ENCODE measurements at places on chromosomes 5 and 9.

- no peak for DNase-seq
Measured at GRCh38 chr5:34009610-34010009, 1.8 kb upstream of the AMACR start.

- DNase-seq = no peak
Measured at GRCh38 chr9:84694248-84694647, 24.7 kb downstream of the NTRK2 start.

GRCh38 chr5:142716963-142717362 lies 31.1 kb upstream of the FGF1 start:
- DNase-seq = peak; percentile 26

DNA sequence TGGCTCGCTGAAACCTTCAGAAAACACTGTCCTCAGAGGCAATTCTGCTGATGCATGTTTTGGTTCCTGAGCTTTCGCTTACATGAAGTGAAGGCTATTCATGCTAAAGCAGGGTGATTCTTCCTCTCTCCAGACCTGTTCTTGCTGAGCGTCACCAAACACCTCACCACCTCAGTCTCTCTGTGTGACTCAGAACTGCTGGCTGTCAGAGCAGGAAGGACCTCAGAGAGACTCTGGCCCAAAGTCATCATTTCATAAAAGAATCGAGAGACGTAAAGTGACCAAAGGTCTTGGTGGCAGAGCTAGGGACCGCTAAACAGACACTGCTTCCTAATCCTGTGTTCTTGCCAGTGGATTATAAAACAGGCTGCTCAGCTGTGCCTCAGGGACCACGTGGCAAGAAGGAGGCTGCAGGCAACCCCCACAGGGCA lies 73.8 kb downstream of the LHFPL2 start:
- DNase-seq = no peak

DNA sequence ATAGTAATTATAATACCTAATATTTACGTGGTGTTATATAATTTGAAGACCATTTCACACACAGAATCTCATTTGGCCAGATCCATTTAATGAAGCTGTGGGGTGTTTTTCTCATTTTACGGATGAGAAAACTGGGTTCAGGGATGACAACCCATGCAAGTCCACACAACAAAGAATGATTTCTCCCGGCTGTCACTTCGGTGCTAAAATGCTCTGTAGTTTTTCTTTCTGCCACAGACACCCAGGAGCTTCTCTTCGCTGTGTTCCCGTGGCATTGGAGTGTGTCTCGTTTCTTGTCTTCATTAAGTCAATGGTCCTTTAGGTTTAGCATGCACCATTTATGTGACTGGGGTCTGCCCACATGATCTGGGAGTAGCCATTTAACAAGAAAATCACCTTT lies 308.5 kb downstream of the ENC1 start:
- no peak for DNase-seq

- DNase-seq = no peak
Measured at GRCh38 chr5:42037379-42037932, 112.4 kb downstream of the FBXO4 start.

DNA sequence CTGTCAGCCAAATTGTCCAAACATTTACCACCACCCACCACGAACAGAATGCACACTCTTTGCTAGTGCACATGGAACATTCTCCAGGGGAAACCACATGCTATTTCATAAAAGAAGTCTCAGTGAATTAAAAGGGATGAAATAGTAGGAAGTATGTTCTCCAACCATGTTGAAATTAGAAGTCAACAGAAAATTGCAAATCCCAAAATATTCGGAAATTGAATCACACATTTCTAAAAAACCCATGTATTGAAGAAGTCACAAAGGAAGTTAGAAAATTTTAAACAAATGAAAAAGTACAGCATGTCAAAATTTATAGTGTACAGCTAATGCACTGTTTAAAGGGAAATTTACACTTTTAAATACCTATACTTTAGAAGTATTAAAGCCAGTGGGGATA lies 50.8 kb downstream of the TGFBR1 start:
- no peak for DNase-seq

DNA sequence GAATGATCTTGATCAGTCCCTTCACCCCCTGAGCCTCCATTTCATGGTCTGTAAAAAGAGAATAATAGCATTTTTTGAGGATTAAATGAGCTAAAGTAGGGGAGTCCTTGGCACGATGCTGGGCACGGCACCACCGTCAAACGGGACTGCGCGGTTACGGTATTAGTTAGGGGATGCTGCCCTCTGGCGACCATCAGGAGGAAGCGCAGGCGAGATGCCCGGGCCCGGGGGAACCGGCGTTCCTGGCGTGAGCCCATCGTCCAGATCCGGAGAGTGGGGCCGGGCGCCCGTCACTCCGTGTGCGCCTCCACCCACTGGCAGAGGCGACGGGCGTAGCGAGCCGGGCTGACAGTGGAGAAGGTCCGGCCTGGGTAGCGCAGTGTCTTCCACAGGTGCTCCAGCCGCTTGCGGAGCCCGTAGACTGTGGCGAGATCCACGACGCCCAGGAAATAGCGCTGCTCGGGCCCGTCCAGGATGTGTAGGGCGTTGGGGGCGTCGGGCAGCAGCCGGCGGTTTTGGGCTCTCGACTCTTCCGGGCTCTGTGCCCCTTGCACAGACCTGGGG lies 4.8 kb upstream of the ST6GALNAC4 start:
- peak; percentile 79 for DNase-seq

DNA sequence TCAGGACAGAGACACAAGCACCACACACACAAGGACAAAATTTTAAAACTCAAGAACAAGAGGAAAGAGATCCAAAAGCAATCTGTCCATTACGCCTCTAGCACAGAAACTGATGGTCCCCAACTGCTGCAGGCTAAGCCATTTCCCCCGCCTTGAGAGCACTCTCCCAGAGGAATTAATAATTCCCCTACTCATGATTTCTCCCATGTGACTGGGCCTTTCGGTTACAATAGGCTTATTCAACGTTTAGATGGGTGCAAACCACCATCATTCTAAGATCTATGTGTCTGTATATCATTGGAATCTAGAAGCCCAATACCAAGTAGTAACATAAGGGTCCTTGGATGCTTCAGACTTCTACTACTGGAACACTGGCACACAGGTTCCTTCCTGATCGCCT lies 18.8 kb downstream of the BRD8 start:
- no peak for DNase-seq

DNA sequence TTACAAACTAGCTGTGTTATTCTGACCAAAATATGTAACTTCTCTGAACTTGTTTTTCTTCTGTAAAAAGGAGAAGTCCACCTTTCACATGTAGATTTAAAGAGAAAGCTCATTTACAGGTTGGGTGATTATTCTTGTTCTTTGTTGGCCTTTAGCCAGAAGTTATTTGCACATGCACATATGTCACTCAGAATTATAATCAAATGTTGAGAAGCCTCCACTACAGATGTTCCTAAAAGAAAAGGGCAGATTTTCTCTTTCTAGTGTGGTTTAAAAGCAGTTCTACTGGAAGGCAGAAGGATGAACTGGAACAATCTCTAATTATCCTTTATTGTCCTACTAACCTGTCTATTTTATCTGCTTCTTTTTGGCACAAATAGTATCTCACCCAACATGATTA lies 209.8 kb upstream of the ELAVL2 start:
- no peak for DNase-seq

DNA sequence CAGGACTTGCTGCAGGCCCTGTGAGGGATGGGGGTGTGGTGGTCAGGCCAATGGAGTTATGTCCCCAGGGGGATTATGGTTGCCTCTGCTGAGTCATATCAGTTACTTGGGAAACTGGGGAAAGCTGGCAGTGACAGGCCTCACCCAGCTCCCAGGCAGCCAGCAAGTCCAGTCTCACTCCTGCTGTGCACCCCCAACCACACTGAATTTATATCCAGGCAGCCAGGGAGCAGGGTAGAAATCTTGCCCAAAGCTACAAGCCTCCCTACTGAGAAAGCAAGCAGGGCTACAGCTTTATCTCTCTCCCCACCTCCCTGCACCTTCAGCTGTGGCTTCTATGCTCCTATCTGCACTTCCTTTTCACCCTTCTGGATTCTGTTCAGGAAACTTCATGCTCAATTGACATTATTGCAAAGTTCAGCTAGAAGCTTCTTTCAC lies 2076.0 kb upstream of the CDH9 start:
- no peak for DNase-seq

GRCh38 chr9:72576087-72576486 lies 54.7 kb downstream of the TMC1 start:
- no peak for DNase-seq

DNA sequence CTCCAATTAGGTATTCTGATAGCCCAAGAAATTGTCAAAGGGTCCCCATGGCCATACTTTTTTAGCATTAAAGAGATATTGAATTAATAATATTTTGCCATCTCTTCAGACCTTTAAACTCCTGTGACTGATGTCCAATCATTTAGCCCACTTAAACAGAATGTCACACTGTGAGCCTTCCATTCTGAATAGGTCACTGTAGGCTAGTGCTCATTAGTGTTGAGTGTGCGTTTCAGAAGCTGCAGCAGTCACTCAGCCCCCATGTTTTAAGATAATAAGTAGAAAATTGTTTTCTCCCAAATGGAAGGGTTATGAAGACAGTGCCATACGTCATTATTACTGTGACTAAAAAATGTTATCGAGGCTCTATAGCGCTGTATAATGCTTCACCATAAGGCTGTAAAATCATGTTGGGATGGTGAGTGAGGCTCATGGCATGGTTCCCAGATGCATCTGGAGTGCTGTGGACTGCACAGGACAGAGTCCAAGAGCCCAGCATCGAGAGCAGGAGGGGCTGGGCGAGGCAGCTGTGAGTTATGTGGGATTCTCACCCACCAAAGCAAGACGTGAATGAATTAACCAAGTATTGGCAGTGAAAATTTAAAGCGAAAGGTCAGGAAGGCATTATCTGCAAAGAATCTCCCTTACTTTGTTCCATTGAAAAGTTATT lies 2112.9 kb upstream of the WWC1 start:
- DNase-seq = no peak

DNA sequence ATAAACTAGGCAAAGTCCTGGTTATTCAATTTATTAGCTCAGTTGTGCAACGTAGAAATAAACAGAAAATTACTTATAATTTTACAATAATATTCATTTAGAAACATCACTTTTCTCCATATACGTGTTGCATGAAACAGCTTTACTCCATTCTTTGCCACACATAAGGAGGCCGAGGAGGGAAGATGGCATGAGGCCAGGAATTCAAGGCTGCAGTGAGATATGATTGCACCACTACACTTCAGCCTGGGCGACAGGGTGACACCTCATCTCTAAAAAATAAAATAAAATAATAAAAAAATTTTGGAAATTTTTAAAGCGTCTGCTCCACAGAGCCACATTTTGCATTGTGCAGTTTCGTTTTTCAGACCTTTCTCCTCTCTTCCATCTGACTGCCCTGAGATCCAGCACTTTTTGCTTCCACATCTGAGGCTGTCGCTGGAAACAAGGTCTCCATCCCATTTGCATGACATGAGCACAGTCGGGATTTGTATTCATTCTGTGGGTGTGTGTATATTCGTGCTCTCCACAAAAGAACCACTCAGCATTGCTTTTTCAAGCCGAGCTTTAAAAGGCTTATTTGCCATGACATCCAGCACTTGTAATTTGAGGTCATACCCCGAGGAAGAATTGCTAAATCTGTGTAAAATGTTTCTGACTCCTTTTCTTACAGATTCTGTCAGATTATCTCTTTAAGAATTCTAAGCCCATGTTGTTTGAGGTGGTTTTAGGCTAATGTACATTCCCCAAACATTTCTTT lies 98.6 kb upstream of the MSX2 start:
- DNase-seq = no peak

DNA sequence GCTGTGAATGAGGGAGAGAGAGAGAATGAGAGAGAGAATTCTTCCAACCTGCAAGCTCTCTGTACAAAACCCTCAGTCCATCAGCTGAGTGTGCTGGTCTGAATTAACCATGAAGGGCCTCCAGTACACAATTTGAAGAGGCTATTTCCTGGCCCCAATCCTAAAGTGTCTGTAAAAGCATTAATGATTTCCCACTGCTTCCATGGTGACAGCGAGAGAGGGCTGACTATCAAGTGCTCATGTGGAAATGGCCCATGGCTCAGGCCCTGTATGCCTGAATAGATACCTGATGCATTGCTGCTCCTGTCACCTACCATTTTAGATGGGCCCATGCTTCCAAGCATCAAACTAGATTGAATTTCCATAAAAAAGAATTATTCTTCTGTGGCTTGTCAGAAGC lies 592.4 kb downstream of the KIF4B start:
- DNase-seq = no peak

DNA sequence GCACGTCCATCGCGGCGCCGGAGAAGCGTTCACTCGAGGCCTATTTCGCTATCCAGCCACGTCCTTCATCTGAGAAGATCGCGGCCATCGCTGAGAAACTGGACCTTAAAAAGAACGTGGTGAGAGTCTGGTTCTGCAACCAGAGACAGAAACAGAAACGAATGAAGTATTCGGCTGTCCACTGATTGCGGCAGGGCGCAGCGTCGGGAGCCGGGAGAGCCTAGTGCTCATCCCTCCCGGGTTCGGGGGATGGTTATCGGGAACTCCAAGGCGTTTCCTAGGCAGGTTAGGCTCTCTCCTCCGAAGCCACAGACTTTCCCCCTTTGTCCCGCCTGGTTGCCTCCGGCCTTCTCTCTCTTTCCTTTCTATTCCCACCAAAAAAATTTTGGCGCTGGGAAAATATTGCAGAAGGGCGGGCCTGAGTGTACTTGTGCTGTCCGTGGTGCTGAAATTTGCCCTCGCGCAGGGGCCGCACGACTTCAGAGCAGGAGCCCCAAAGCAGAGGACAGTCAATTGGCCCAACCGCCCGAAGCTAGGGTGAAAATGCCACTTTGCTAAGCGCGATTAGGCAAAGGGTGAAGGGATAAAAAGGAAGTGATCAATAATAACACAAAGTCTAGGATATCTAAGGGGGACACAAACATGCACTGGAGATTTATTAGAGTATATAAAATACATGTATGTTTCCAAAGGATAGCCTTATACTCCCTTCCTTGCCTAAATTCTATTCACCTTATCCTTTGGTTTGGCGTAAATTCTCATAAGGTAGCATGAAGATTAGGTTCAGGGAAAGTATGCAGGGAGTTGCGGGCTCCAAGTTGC lies 1.8 kb downstream of the POU4F3 start:
- no peak for DNase-seq

- no peak for DNase-seq
Measured at GRCh38 chr5:11390291-11390767, 513.9 kb downstream of the CTNND2 start.

DNA sequence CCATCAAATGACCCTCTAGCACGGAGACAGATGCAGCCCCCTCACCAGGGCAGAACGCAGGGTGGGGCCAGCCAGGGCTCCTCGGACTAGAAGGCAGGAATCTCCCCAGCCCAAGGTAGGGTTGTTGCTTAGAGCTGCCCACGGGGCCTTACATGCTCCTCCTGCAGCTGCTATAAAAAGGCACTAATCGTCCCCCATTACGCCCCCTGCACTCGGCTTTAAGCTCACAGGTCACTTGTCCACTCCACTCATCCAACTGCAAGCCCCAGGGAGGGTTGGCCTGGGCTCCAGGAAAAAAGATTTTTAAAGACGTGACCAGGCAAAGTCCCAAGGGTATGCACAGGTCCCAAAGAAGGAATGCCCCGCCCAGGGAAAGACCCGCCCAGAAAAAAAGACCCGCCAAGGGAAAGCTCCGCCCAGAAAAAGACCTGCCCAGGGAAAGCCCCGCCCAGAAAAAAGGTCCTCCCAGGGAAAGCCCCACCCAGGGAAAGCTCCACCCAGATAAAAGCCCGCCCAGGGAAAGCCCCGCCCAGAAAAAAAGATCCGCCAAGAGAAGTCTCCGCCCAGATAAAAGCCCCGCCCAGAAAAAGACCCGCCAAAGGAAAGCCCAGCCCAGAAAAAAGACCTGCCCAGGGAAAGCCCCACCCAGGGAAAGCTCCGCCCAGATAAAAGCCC lies 11.1 kb downstream of the GRIN1 start:
- no peak for DNase-seq

GRCh38 chr5:113538313-113538712 lies 24.8 kb downstream of the YTHDC2 start:
- no peak for DNase-seq

Data from immature natural killer cell (primary cell).